ENCODE measurements at places on chromosomes 3 and 15.

DNA sequence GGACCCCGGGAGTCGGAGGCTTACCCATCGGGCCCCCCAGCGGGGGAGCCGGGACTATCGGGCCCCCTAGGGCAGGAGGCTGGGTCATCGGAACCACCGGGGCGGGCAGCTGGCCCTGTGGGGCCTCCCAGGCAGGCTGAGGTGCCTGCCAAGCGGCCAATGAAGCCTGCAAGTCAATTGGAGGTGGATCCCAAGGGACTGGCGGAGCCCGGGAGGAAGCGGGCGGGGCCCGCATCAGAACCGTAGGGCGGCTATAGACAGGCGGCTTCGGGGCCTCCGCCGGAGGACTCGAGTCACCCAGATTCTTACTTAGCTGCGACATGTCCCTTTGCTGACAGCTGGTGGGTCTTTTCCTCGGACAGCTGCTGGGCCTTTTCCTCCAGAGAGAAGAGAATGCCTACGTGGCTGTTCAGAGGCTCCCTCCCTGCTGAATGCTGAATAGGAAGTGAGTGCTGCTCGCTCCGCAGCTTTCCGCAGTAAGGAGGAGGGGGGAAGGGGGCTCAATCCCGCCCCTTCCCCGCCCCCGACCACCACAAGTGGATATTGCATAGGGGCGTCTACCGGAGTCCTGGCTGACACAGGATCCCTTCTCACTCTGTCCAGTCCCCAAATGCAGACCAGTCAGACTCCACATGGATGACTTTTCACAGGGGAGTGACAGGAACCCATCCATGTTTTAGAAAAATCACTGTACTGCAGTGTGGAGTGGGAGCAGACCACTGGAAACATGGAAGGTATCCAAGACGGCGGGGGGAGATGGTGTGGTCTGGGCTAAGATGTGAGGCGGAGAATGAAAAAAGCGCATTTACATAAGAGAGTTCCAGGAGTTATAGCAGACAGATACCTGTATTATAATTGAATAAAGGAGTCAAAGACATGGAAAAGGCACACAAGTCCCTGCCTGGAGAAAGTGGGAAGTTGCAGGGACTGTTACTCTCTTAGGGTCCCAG lies at the start of gene MAGEL2:
MAGEL2 (minus strand) TSS at position 447 of the 950 bp plus-strand sequence; CDS start at position 322, 125 bp downstream.
- DNase-seq, result no peak

GRCh38 chr15:93288728-93289294 lies 199.8 kb upstream of the RGMA start:
- no peak for DNase-seq

DNA sequence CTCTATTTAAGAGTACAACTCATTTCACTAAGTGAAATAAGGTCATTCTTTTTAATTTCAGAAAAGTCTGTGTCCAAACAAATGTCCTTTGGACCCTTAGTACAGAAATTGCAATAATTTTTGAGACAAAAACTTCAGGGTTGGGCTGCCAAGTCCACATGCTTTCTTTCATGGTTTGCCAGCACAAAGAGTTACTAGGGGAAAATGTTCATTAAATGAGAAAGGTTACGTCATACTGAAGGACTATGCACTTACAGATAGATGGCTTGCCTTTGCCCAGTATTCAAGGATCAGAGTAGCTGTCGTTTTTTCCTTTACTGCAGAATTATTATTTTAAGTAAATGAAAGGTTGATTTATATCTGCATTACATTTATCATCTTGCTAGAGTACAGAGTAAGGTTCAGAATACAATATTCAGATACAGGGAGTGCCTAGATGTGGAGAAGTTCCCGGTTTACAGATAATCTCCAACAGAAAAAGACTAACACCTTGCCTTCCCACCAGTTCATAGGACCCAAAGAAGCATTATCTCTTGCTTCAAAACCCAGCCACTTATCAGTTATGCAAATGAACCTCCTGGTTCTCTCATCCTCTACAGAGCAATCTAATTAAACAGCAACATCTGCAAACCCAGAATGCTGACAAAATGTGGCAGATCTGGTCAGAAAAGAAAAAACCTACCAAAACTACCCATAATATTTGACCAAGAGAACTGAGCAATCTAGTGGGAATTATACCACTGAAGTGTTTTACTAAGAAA lies 179.3 kb downstream of the FRMD5 start:
- DNase-seq, result no peak

GRCh38 chr3:78846718-78847117 lies 921.1 kb downstream of the ROBO1 start:
- DNase-seq, result no peak

DNA sequence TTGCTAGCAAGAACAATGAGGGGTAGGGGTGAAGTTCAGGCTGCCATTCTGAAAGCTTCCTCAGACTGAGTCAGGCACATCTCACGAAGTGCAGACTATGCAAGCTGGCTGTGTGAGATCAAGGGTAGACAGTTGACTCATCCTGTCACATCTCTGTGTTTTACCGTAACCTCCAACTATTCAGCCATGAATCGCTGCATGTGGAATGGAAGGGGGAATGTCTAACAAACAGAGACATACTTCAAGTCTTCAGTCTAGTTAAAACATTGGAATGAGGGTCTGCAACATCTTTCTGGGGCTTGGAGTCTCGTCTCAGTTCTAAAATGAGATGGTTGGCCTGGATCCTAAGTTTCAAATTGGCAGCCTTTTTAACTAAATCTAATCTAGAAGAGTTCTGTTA lies 25.9 kb downstream of the AGTR1 start:
- DNase-seq, result no peak

- no peak for DNase-seq
Observed at GRCh38 chr15:95459273-95459672, 871.2 kb upstream of the NR2F2 start.

GRCh38 chr3:134904241-134904771 lies 109.2 kb downstream of the EPHB1 start:
- DNase-seq, result no peak

GRCh38 chr3:134378384-134378783 lies 4.1 kb upstream of the AMOTL2 start:
- DNase-seq, result no peak

DNA sequence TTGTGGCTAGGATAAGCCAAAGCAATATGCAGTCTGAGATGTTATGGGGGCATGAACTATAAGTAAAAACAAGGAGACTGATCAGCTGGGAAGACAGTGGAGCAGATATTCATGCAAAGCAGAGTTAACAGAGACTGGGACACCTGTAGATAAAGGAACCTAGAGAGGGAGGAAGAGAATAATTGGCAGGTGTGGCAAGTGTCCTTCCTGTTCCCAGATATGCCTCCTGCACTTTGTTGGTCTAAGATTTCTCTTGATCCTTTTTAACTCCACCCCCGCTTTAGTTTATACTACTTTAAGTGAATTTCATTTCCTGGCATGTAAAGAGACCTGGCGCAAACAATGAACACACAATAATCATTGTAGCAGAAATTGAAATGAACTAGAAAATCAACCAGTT lies 169.4 kb downstream of the CNTN6 start:
- no peak for DNase-seq

- DNase-seq, result no peak
Observed at GRCh38 chr3:49076646-49077045, 17.2 kb downstream of the QRICH1 start.

GRCh38 chr15:61749169-61749568 lies 311.1 kb downstream of the VPS13C start:
- DNase-seq, result no peak

- no peak for DNase-seq
Observed at GRCh38 chr3:107269136-107269535, 108.1 kb upstream of the CCDC54 start.

DNA sequence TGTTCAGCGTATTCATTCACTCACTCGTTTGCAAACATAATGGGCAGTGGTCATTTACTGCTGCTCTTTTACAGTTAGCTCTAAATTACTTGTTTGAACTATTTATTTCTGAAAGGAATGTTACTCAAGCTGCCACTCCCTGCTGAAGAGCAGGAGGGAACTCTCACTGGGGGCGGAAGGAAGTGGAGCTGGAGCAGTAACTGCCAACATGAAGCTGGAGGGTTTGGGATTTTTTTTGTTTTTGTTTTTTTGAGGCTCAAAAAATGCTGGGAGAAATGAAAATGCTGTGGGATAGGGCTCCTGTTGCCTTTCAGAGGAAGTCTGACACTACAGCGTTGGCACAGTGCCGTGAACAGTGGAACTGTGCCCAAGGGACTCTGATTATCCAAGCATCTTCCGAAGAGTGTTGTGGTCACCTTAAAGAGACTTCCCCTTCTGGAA lies 44.1 kb downstream of the SENP2 start:
- DNase-seq, result no peak

GRCh38 chr15:69474291-69474690 lies 21.7 kb downstream of the RPLP1 start:
- DNase-seq, result no peak

GRCh38 chr15:56215769-56216168 lies 27.9 kb downstream of the RFX7 start:
- no peak for DNase-seq

DNA sequence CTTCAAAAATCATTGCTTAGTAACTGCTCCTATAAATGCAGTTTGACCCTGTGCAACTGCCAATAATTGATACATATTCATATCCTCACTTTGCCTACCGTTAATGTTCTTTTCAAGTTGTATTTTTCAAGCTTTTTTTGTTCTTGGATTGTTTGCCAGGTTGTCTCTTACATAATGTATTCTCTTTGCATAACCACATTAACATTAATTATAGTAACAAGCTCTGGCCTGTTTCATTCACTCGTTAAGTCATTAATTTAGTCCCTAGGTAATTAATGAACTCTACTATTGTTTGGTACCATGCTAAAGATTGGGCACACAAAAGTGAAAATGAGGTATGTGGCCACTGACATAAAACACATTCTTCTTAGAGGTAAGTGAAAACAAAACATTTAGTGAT lies 1338.8 kb downstream of the NSUN3 start:
- no peak for DNase-seq

- DNase-seq, result peak; percentile 38
Observed at GRCh38 chr3:129605203-129605921, 1.1 kb downstream of the PLXND1 start.

GRCh38 chr15:65163041-65163440 lies 22.1 kb downstream of the CLPX start:
- no peak for DNase-seq

DNA sequence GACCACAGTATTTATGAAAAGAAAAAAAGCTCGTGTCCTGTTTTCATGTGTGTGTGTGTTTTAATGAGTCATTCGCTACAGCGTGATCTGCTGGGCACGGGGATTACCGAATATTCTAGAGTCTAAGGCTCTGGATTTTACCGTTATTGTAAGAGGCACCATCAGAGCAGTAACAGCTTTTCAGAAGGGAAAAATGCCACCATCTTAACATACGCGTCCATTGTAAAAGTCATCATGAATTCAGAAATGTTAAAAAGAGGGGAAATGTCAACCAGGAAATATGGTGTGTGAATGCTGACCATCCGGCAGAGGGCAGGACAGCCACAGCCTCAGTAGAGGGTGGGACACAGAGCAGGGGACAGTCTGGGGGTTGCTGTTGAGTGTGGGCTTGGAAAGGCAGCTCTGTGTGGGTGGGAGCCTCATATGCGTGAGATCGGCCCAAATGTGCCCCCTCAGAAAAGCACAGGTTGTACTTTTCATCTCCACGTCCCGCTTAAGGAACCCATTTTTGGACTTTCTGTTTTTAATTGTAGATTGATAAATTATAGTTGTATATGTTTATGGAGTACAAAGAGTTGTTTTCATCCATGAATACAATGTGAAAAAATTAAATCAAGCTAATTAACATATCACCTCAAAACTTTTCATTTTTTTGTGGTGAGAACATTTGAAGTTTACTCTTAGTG lies 69.6 kb downstream of the ASB7 start:
- DNase-seq, result no peak

- DNase-seq, result no peak
Observed at GRCh38 chr3:28388978-28389377, 40.4 kb upstream of the AZI2 start.

- no peak for DNase-seq
Observed at GRCh38 chr3:183527428-183528379, 27.8 kb downstream of the KLHL6 start.

DNA sequence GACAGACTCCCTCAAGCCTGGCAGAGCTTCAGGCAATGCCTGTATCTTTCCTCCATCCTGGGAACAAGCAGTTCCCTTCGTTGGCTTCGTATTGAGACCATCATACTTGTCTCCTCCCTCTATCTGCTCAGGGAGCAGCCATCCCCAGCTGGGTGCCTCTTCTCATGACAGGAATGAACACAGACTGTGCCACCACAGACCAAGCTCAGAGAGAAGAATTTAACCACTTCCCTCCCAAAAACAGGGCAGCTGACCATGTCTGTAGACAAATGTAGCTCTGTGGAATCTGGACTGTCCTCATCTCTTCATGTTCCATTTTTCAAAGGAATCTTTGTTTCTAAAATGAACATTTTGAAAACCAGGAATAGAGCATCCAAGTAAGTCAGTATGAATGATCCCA lies 245.4 kb downstream of the ERC2 start:
- DNase-seq, result no peak

DNA sequence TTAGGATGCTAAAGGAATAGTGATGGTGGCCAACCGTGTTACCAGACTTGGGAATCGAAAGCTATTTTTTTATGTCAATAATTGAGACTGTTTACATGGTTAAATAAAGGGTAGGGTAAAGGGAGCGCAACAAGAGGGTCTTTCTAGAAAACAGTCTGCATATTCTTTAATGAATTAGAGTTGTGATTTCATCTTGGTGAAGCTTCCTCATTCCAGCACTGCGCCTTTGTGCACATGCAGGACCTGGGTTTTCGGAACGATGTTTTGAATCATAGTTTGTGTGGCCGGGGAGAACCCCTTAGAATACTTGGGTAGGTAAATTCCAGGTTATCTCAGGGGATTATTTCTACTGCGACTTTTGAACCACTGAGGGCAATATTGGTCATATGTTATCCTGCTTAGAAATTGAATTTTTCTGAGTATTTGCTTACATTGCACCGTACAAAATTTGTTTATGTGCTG lies 1.3 kb downstream of the PIK3CA start:
- DNase-seq, result no peak

DNA sequence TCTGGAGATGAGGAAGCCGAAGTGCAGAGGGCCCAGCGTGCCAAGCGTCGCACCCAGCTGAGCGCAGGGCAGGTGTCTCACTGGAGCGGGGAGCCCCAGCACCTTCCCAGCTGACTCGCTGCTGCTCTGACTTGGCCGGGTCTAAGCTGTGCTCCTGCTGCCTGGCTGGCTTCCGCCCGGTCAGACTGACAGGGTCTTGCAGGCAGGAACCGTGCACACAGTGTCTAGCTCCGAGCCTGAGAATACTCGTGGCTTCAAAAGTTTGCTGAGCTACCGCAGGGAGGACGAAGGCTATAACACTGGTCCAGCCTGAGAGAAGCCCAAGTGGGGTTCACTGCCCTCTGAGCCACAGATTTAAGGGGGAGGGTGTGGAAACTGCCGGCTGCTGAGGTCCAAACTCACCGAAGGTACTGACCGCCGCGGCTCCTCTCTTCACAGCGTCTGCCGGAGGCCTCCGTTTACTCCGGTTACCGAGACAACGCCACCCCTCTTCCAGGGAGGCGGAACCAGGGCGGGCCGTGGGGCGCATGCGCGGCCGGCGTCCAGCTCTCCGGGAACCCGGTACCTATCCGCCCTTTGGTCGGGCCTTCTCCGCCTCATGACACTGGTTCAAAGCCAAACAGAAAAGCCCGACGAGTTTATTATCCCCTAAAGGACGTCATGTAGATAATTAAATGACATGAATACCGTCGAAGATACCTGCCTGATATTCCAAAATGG lies at the start of gene CFAP44:
CFAP44 (minus strand) TSS at position 443 of the 720 bp plus-strand sequence. CDS start 7,829 bp downstream, outside the sequence.
- DNase-seq, result no peak

Data from NCI-H1092 (cell line).